Psoas muscle (tissue), 8 donors: ENCODE measurements at places on chromosomes 3 and 15. TPM values are rescaled to one million over a fixed set of nuclear protein-coding genes. Genes with fewer than 3 reads are reported as not detected.

DNA sequence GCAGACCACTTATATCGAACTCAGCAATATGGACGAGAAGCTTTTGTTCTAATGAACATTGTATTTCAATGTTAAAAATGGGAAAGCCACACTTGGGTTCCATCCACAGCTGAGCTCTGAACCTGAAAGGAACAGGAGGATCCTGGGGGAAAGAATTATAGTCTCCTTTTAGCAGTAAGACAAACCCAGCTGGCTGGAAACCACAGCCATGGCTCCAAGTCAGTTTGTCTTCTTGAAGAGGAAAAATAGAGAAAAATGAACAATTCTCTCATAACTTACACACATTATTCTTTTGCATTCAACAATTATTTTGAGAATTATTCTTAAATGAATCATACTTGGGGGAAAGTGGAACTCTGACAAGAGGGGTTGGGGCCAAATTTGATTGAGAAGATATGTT is 149.2 kb upstream of the VEPH1 start:
- no peak overlapping the region for H3K27ac ChIP-seq
- H3K36me3 ChIP-seq = no peaks in the 10 kb centered on the region
- peaks cover 6% of the 10 kb centered on the region for H3K4me1 ChIP-seq
- H3K4me3 ChIP-seq = no peak overlapping the region
- H3K27me3 ChIP-seq = no peaks in the 10 kb centered on the region

DNA sequence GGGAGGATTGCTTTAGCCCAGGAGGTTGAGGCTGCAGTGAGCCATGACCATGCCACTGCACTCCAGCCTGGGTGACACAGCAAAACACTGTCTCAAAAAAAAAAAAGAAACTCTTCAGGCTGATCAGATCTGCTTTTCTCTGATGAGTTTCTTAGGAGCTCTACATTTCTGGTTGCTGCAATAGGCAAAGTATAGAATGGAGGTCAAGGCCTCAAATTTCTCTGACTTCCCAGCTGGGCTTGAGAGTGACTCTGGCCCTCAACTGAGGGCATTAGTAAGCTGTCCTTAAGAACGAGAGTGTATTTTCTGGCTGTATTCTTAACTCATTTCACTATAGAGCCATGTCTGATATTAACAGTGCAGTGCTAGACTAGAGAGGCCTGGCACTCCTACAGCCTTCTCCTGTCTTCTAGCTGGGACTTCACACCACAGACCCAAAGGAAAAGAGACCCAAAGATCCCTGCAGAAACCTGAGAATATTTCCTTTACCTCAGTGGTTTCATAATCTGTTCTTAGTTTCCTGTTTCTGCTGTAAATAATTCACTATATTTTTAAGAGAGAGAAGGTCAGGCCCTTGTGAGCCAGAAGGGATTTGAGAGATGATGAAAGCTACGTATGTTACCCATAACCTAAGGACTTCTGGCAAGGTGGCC is 2.0 kb upstream of the NR1I2 start:
- H3K36me3 ChIP-seq = no peaks in the 10 kb centered on the region
- H3K27me3 ChIP-seq = no peaks in the 10 kb centered on the region
- no peak for DNase-seq
- H3K4me1 ChIP-seq = no peaks in the 10 kb centered on the region

DNA sequence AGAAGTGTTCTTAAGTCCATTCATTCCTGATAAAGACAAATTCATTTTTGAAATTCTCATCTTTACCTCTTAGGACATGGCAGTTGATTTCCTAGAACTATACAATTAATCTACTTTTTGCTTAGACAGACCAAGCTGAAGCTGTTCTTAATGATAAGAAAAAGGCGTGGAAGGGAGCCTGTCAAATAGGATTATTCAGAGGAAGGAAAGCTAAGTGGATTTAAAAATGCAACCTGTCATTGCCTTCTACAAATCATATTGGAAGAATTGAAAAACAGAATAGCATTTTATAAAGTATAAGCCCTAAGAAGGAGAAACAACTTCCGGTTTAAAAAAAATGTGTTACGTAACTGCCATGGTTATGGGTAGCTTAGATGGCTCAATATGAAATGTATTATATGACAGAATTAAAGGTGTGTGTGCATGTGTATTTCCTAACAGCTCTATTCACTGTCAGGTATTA is 81.2 kb upstream of the RAP2B start:
- H3K4me1 ChIP-seq = no peaks in the 10 kb centered on the region
- no peaks in the 10 kb centered on the region for H3K27me3 ChIP-seq
- H3K27ac ChIP-seq = no peak overlapping the region
- no peak for DNase-seq
- H3K36me3 ChIP-seq = no peaks in the 10 kb centered on the region

DNA sequence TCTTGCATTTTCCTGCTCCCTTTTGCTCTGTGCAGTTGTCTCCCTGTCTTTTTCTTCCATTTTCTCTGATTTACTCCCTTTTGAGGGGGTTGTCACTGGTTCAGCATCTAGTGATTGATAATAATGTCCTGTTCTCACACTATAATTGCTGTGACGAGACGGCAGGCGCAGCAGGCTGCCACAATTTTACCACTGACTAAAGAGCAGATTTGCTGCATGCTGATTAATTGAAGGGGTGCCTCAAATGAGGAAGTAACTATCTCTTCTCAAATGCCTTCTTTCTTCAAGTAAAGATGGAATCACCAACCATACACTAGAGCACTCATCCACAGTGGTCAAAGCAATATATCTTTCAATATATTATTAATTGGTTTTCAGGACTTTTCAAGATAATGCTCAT is 219.3 kb downstream of the CBLB start:
- no peak overlapping the region for H3K27ac ChIP-seq
- DNase-seq = no peak
- no peak overlapping the region for H3K4me3 ChIP-seq
- no peaks in the 10 kb centered on the region for H3K4me1 ChIP-seq
- H3K27me3 ChIP-seq = no peaks in the 10 kb centered on the region

GRCh38 chr3:131807822-131808221 is 227.0 kb downstream of the CPNE4 start:
- no peak for DNase-seq
- no peaks in the 10 kb centered on the region for H3K4me1 ChIP-seq
- no peak overlapping the region for H3K4me3 ChIP-seq
- no peaks in the 10 kb centered on the region for H3K36me3 ChIP-seq
- no peaks in the 10 kb centered on the region for H3K27me3 ChIP-seq
- no peak overlapping the region for H3K27ac ChIP-seq

- no peaks in the 10 kb centered on the region for H3K27me3 ChIP-seq
- DNase-seq = no peak
- H3K4me3 ChIP-seq = no peak overlapping the region
- peaks cover 10% of the 10 kb centered on the region for H3K4me1 ChIP-seq
- peaks cover 46% of the 10 kb centered on the region for H3K36me3 ChIP-seq
These were observed 5.7 kb downstream of the IFRD2 start for GRCh38 chr3:50286322-50287227.

- no peak overlapping the region for H3K27ac ChIP-seq
- H3K27me3 ChIP-seq = no peaks in the 10 kb centered on the region
- no peak overlapping the region for H3K4me3 ChIP-seq
- DNase-seq = no peak
- H3K4me1 ChIP-seq = peaks cover 3% of the 10 kb centered on the region
These were observed 43.1 kb upstream of the SLC25A36 start for GRCh38 chr3:140898340-140899180.

GRCh38 chr15:29470311-29470710 is 200.7 kb upstream of the NSMCE3 start:
- DNase-seq = no peak
- H3K36me3 ChIP-seq = no peaks in the 10 kb centered on the region
- H3K4me1 ChIP-seq = no peaks in the 10 kb centered on the region
- no peak overlapping the region for H3K4me3 ChIP-seq
- H3K27me3 ChIP-seq = no peaks in the 10 kb centered on the region

- H3K36me3 ChIP-seq = peaks cover 23% of the 10 kb centered on the region
- no peak overlapping the region for H3K4me3 ChIP-seq
- H3K4me1 ChIP-seq = peaks cover 23% of the 10 kb centered on the region
- H3K27ac ChIP-seq = no peak overlapping the region
These were observed 3.0 kb upstream of the SNX22 start for GRCh38 chr15:64148581-64148980.

DNA sequence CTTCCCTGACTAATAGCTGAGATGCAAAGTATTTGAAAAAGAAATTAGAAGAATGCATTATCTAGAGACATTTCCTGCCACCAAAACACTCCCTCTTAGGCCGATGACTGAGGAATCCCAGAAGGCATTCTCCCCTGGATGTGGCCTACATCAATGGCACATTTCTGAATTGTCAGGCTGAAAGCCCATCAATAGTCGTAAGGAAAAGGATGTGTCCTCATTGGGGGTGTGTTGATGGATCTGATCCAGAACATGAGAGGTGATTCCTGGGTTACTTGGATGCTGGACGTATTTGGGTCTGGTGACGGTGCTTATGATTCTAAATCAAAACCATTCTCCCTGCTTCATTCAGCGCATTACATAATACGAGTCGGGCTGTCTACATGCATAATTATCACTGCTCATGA is 216.9 kb upstream of the CDIN1 start:
- H3K4me1 ChIP-seq = no peaks in the 10 kb centered on the region
- DNase-seq = no peak
- H3K27ac ChIP-seq = no peak overlapping the region
- H3K36me3 ChIP-seq = no peaks in the 10 kb centered on the region

DNA sequence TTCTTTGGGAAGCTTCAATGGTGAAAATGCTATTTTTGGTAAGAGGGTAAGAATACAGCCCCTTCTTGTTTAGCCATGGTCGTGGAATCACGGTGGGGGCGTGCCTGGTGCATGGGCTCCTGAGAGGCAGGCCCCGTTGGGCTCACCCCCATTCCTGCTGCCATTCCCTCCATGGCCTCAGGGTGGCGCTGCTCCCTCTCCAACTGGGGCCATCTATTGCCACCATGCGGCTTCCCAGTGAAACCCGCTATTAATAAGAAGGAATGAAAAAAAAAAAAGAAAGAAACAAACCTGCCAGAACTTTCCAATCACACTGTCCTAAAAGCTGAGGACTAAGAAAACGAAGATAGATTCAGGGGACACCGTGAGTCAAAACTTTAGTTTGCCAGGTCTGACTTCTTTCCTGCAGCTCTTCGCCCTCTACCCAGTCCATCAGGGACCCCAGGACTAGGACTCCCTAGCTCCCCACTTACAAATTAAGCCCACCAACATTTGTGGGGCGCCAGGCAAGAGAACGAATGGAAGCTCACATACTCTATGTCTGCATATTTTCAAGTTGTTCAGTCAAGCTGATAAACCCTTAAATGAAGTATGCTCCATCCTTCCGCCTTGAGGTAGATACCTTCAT is 30.6 kb upstream of the ABHD2 start:
- no peak overlapping the region for H3K4me3 ChIP-seq
- DNase-seq = peak; percentile 89
- H3K27me3 ChIP-seq = no peaks in the 10 kb centered on the region
- no peak overlapping the region for H3K27ac ChIP-seq
- peaks cover 2% of the 10 kb centered on the region for H3K4me1 ChIP-seq

GRCh38 chr3:58173669-58174398 is 36.9 kb downstream of the DNASE1L3 start:
- no peaks in the 10 kb centered on the region for H3K27me3 ChIP-seq
- peaks cover 3% of the 10 kb centered on the region for H3K4me1 ChIP-seq
- H3K36me3 ChIP-seq = no peaks in the 10 kb centered on the region
- H3K27ac ChIP-seq = no peak overlapping the region

The MUSTN1 gene
- 553 TPM for total RNA-seq

The PP2D1 gene
- total RNA-seq = not detected

The AP3B2 gene
- total RNA-seq = 0.27 TPM

The CCRL2 gene
- total RNA-seq = 1.8 TPM

The TRPM1 gene
- not detected for total RNA-seq

The PAK6 gene
- 3.0 TPM for total RNA-seq
